ENCODE measurements at places on chromosomes 3 and 15.

- DNase-seq, result peak; percentile 90
Measured at GRCh38 chr3:177358091-177358976, 161.1 kb upstream of the TBL1XR1 start.

DNA sequence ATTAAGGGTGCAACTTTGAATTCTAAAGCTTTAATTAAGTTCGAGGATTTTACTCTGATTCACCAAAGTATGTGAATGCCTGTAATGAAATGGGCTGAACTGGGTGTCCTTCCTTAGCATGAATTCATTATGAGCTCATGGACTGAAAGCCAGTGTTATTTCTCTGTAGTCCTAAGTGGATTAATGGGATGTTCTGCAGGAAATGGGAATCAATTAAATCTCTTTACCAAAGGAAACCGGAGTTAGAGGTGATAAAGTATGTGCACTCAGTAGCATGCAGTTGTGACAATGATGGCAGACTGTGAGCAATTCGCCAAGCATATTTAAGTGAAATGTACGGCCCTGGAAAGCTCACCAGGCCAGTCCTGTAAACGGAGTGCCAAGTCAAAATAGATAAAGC, 138.7 kb downstream of the CHL1 start:
- DNase-seq, result no peak

GRCh38 chr3:174198199-174198598, 660.9 kb upstream of the NAALADL2 start:
- no peak for DNase-seq

GRCh38 chr3:18027161-18027939, 284.9 kb upstream of the TBC1D5 start:
- DNase-seq, result no peak

GRCh38 chr3:170703121-170703588, 117.3 kb upstream of the SLC7A14 start:
- DNase-seq, result no peak

GRCh38 chr15:50235794-50236193, 29.7 kb downstream of the HDC start:
- DNase-seq, result no peak

DNA sequence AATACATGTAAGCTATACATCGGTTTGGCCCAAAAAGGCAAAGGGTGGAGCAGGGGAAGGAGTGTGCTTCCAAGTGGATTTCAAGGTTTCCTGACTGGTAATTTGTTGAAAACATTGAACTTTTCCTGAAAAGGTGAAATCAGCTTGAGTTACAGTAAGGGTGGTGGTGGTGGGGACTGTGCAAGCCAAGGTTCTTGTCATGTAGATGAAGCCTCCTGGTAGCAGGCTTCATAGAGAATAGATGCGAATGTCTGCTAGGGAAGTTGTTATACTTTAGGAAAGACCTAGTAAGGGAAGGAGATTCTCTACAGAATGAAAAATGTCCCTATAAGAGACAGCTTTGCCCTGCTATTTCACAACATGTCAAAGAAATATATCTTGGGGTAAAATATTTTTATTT, 528.2 kb upstream of the CBLB start:
- no peak for DNase-seq

DNA sequence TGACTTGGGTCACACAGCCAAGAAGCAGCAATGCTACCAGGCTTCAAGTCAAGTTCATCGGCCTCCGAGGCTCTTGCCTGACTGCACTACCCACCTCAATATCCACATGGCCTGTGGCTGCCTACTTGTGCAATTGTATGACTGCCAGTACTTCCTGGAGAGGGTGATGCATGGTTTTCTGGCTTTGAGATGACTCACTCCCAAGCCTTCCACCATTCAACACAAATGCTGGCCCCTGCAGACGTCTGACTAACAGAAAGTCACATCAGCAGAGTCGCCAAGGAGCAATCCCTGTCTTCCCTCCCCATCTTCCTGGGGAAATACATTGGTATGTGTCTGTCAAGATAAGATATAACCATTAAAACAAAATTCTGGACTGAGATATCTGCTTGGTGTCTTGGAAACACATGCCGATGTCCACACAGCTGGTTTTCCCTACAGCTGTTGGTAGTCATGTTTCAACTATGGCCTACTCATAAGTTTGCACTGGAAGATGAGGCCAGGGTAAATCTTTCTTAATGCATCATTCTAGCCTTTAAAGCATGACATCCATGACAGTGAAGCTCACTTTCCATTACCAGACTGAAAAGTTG, 79.6 kb upstream of the SPATA12 start:
- DNase-seq, result peak; percentile 98

GRCh38 chr3:23760325-23760724, 45.4 kb upstream of the UBE2E1 start:
- no peak for DNase-seq

DNA sequence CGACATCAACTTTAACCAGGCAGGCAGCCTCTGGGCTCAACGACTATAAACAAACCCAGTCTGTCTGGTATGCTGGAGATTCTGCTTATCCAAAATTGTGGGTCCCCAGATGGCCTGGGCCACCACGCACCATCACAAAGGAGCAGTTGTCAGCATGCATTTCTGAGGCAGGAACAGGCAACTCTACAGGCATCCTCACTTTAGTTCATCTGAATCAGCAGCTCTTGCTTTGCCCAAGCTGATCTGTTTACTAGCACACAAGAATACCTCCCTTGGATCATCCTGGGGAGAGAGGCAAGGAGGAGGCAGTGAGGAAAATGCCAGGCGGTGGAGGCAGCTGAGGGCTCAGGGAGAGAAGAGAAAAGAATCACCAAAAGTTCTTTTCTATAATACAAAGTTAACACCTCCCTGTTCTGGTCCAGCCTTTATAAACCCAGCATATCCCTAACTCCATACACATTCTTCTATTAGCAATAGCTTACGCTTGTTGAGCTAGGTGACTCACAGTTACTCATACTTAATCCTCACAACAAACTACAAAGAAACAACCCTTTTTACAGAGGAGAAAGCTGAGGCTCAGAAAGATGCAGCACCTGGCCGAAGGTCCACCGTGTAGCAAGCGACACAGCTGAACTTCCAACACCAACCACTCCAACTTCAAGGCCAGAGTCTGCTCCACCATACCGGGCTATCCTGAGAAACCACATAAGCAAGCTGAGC, 33.6 kb downstream of the ZDHHC3 start:
- peak; percentile 38 for DNase-seq

- DNase-seq, result no peak
Measured at GRCh38 chr3:140655678-140656077, 22.2 kb upstream of the TRIM42 start.

DNA sequence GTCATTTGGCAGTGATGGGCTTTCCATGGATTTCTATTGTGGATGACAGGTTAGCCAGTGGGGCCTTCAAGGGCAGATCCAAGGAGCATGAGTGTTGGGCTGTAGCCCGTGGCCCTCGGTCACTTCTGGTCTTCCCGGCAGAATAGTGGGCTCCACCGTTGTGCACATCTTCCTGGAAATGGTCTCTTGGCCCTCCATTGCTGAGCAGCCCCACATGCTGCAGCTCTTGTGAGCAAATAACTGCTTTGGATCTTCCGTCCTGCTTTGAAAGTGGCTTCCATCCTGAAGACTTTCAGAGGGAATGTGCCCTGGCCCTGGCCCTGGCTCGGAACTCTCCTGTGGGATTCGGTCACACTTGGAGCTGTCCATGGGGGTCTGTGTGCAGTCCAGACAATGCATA, 102.8 kb downstream of the SNRPN start:
- no peak for DNase-seq

DNA sequence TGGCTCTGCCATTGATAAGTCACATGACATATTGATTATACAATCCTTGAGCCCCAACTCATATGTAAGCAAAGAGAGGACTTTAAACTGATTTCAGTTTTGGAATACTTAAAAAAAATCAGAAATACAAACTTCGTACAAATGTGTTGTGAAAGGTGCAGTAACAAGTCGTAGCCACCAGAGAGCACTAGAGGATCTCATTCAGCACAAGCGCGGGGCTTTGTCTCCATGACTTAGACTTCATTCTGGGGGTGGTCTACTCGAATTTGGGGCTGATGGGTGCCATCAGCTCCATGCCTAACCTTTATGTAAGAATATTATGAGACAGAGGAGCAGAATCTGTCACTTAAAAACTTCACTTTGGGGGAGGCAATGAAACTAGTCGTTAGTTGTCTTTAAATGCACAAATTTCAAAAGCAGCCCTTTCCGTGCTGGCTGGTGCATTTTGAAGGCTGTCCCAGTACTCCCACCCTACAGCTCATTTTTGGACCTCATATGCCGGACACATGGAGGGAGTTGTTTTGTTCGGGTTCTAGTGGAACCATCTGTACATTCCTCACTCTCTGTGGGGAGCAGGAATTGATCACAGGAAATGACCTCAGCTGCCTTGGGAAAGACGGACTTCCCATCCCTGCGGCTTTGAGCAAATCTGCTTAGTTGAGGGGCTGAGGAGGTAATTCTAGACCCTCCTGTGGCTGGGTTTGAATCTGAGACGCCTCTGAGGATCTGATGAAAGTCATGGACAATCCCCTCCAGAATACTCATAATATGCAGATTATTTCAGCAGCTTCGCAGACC, 27.5 kb upstream of the MASP1 start:
- DNase-seq, result peak; percentile 82

DNA sequence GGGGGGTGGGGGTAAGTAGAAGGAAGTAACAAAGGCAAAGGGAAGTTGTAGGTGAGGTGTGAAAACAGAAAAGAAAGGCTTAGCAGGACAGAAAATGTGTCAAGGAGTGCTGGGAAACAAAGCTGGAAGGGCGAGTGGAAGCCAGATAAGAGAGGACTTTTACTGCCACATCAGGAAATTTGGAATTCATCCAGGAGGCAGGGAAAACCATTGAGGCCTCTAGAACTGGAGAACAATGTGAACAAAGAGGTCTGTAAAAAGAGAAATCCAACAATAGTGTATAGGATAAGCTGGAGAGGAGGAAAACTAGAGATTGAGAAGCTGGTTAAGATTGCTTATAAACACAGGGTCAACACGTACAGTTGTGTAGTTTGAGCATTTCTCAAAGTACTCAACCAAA, 116.6 kb downstream of the NTRK3 start:
- no peak for DNase-seq

DNA sequence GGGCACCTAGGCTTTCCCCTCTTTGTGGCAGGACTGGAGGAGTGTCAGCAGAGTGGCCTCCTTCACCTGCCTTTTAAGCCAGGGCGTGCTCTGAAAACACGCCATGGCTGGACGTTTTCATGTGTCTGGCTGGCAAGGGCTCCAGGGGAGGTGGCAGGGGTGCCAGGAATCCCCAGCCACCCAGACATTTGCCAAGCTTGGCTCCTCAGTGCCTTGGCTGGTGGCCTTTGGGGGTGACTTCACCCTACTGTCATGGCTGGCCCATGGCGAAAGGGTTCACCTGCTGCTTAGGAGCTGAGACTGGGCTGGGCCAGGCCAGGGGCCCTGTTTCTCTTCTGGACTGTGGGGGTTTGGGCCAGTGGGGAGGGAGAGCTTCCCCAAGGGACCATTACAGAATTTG, 17.6 kb downstream of the KLF13 start:
- no peak for DNase-seq

- no peak for DNase-seq
Measured at GRCh38 chr3:120052677-120053076, 41.6 kb downstream of the GSK3B start.

GRCh38 chr3:143084856-143085731, 34.5 kb upstream of the CHST2 start:
- peak; percentile 88 for DNase-seq

GRCh38 chr3:159667261-159667660, 321.4 kb upstream of the IL12A start:
- no peak for DNase-seq

DNA sequence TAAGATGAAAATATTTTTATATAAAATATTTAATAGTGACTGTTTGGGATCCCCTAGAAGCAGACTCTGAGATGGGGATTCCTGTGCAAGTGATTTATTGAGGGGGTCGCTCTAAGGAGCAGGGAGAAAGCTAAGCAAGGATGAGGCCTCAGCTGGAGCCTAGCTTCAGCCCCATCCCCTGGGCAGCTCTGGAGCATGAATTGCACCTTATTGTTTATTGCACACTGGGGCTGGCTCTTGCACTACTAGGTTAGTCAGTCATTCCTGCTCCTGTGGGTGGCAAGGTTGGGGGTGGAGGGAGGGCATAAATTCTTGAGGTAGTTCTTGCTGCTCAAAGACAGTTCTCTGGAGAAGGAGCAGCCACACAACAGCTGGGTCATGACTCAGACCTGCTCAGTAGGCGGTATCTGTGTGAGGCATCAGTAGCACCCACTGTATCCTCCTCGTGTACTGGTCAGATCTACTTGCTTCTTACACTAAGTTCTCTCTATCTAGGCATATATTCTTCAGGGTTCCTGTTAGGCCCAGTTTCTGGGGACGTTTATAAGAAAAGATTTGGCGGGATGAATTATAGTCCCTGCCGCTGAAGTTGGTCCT, 27.2 kb upstream of the TNFSF10 start:
- no peak for DNase-seq

DNA sequence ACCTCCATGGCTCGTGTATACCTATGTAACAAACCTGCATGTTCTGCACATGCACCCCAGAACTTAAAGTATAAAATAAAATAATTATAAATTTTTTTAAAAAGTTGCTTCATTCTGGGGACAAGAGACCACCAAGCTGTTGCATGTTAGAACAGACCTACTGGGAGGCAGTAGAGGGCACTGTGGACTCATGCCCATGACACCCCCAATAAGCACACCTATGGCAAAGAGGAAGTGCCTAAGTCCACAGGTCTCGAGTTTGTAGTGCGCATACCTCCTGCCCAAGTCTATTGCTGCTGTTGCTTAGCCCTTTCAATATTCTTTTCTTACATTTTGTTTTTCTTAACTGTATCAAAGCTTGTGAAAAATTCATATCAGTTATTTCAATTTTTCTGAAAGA, 267.9 kb upstream of the THBS1 start:
- DNase-seq, result peak; percentile 46

DNA sequence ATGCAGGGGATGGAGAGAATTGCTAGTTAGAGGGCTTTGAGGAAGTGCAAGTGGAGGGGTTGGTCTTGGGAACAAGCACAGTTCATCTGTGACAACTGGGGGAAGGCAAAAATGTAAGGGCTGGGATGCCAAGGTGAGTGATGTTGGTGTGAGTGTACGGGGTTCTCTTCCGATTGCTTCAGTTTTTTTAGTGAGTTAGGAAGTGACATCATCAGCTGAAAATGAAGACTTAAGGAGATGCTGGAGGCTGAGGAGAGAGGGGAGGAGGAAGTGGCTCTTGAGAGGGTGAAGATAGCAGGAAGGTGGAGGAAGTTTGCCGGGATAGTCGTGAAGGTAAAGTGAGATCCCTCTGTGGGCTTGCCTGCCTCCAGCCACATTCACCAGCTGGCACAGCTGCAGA, 12.7 kb downstream of the TICRR start:
- DNase-seq, result peak; percentile 55

- DNase-seq, result peak; percentile 72
Measured at GRCh38 chr15:91271565-91272153, 171.6 kb downstream of the SV2B start.

GRCh38 chr3:12371525-12372140, 82.8 kb downstream of the PPARG start:
- DNase-seq, result peak; percentile 49
